Activated T-cell treated with anti-CD3 and anti-CD28 coated beads, Interleukin-2, amount 50 U/mL, for 72 hours (primary cell): ENCODE measurements at places on chromosomes 7 and 10.

- DNase-seq = peak; percentile 59
Measured at GRCh38 chr10:103659674-103660363, 166.3 kb downstream of the NEURL1 start.

DNA sequence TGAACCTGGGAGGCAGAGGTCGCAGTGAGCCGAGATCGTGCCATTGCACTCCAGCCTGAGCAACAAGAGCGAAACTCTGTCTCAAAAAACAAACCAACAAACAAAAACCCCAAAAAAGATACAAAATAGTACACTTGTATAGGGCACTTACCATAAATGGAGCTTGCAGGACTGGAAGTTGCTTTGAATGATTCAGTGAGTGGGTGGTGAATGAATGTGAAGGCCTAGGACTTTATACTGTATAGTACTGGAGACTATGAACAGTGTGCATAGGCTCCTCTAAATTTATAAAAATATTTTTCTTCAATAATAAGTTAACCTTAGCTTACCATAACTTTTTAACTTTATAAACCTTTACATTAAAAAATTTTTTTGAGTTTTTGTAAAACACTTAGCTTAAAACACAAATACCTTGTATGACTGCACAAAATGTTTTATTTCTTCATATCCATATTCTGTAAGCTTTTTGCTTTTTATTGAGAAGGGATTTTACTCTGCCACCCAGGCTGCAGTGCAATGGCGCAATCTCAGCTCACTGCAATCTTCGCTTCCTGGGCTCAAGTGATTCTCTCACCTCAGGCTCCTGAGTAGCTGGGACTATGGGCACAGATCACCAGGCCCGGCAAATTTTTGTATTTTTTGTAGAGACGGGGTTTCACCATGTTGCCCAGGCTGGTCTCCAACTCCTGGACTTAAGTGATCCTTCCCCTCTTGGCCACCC lies 6.9 kb upstream of the H2AZ2 start:
- DNase-seq = no peak

DNA sequence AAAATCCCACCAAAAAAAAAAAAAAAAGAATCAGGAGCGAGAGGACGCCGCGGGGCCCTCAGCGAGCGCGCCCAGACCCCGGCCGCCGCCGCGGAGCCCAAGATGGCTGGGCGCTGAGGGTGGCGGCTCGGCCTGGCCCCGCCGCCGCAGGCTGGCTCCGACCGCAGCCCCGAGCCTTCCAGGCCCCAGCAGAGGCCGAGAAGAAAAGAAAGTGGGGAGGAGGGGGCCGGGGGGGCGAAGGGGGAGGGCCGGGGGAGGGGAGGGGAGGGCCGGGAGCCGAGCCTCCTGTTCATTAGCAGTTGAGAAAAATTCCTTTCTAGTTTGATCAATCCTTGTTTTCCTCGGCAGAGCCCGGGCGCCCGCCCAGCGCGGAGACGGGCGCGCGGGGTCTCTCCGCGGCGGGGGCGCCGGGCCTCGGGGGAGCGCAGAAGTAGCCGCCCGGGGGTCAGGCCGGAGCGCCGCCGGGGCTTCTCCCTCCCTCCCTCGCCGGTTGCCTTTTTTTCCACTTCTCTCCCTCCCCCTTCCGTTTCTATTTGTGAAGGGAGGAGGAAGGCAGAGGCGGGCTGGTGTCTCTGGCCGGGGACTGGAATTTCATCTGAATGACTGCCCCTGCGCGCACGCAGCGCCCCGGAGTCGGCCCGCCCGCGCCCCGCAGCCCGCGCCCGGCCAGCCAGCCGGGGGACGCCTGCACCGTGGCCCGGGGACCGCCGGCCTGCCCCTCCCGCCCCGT lies 778 bp upstream of the TRIM8 start:
- DNase-seq = peak; percentile 60

- DNase-seq = no peak
Measured at GRCh38 chr10:113463777-113464176, 89.1 kb upstream of the HABP2 start.

GRCh38 chr10:100504096-100504495 lies 15.6 kb downstream of the SEC31B start:
- no peak for DNase-seq

- DNase-seq = no peak
Measured at GRCh38 chr10:119222537-119222936, 15.2 kb downstream of the GRK5 start.

- no peak for DNase-seq
Measured at GRCh38 chr10:86556532-86556931, 34.9 kb upstream of the WAPL start.

DNA sequence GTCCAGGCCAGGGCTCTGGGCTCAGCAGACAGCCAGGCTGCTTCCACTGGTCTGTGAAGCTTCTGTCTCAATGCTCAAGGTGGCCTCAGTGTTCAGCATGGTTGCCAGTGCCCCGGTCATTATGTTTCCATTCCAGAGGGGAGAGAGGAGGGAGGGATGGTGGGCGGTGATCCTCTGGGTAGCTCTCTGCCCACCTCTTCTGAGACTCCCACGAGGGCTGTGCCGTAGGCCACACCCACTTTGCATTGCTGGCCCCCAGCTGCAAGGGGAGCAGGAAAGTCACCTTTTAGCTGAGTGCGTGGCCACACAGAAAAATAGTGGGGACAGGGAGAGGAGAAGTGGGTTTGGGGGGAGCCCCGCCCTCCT lies 42.5 kb downstream of the FOXK1 start:
- no peak for DNase-seq

DNA sequence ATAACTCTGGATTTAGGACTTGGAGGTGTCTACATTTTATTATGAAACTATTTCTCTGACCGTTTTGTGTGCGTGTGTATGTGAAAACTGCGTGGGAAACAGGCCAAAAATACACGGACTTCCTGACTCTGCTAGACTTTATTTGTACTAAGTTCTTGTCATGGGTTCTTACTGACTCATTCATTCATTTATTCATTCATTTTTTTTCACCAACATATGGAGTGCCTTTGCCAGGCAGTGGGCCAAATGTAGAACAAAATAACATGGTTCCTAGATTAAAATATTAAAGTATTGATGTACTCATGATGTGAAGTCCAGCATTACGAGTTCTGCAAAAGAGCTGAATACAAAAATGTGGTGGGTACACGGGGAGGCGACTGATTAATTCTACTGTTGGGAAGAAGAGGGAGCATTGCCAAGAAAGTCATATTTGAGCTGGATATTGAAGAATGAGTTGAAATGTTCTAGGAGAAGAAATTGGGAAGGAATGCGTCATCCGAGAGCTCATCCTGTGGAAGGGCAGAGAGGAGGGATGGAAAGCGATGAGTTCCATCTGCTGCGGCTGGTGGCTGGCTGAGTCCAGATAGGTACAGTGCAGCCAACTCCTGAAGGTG lies 24.6 kb downstream of the CACNB2 start:
- DNase-seq = no peak

GRCh38 chr7:30173058-30173897 lies 38.5 kb downstream of the MTURN start:
- DNase-seq = no peak

- no peak for DNase-seq
Measured at GRCh38 chr10:130915065-130915464, 396.5 kb downstream of the TCERG1L start.

DNA sequence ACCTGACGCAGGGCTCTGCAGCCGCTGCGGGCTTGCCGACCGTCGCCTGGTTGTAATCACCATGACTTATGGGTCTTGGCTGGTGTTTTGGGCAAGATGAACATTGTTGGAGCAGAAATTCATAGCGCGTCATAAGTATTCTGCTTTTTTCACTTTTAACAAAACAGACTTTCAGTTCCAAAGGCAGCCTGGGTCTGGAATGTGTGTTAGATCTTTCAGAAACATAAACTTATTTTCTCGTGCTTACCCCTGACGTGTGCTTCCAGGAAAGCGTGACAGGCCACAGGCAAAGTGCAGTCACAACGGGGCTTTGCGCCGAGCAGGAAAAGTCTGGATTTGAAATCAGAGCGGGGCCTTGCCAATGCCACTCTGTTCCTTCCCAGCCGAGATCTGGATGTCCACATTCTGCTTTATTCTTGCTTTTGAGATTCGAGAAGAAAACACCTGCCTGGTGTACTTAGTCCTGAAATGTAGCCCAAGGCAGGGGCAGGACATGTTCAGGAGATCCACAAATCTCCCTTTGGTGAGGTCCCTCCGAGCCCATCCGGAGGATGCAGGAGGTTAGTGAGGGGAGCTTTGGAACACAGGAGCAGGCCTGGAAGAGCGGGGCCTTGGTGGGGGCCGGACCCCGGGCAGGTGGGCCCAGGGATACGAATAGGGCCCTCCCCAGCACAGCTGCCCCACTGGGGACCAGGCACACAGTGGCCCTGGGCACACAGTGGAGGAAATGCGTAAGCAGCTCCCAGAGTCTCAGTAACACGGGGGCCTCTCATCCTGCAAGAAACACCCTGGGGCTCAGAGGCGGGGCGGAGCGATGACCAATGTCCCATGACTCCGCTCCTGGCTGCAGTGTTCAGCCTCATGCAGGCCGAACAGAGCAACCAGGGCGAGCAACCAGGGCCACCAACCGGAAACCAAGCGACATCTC lies 49.5 kb upstream of the EBF3 start:
- DNase-seq = no peak

DNA sequence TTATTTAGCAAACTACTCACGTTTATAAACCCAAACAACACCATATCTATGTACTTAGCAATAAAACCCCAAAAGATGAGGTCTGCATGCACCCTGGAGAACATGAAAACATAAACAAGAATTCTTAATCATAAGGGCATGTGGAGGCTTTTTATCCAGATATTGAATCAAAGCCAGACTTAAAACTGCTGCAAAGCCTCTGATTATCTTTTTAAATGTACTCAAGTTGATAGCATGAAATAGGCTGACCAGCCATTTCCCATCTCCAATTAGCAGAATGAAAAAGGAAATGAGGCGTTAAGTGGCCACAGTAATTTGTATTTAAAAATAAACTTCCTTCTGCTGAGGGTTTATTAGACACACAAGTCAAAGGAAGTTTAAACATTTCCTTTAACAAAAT lies 48.3 kb downstream of the ITIH5 start:
- no peak for DNase-seq

- no peak for DNase-seq
Measured at GRCh38 chr7:47600199-47601118, 18.5 kb upstream of the TNS3 start.

- DNase-seq = no peak
Measured at GRCh38 chr7:158743219-158743618, 38.6 kb upstream of the NCAPG2 start.

- peak; percentile 50 for DNase-seq
Measured at GRCh38 chr7:26166684-26167266, 14.8 kb downstream of the NFE2L3 start.

GRCh38 chr7:2114052-2114451 lies 118.7 kb downstream of the MAD1L1 start:
- DNase-seq = no peak
